Cardiac muscle cell (in vitro differentiated cells and primary cell): ENCODE measurements at places on chromosomes 5 and 9. TPM values are rescaled to one million over a fixed set of nuclear protein-coding genes. Genes with fewer than 3 reads are reported as not detected.

The ADRB2 gene
- total RNA-seq = 7.5 and 10.9 TPM in 2 replicates

The CYSRT1 gene
- total RNA-seq = 5.8 and 7.0 TPM in 2 replicates

The ADAMTS12 gene
- 25.6 and 48.4 TPM in 2 replicates for total RNA-seq

The PKD2L2 gene
- not detected in 2 replicates for total RNA-seq

The CD72 gene
- 1.4 and 5.1 TPM in 2 replicates for total RNA-seq

The FBLL1 gene
- 0.63 and 1.2 TPM in 2 replicates for total RNA-seq

The GDNF gene
- total RNA-seq = not detected in 2 replicates

The F2RL2 gene
- total RNA-seq = 0.70 and 0.98 TPM in 2 replicates

The ZNF879 gene
- total RNA-seq = 9.4 and 12.0 TPM in 2 replicates
